Germinal center (tissue), 1 donor: ENCODE measurements at places on chromosomes 6 and 20.

- DNase-seq: no peak
Observed at GRCh38 chr6:37919417-37920157, 100.1 kb downstream of the ZFAND3 start.

DNA sequence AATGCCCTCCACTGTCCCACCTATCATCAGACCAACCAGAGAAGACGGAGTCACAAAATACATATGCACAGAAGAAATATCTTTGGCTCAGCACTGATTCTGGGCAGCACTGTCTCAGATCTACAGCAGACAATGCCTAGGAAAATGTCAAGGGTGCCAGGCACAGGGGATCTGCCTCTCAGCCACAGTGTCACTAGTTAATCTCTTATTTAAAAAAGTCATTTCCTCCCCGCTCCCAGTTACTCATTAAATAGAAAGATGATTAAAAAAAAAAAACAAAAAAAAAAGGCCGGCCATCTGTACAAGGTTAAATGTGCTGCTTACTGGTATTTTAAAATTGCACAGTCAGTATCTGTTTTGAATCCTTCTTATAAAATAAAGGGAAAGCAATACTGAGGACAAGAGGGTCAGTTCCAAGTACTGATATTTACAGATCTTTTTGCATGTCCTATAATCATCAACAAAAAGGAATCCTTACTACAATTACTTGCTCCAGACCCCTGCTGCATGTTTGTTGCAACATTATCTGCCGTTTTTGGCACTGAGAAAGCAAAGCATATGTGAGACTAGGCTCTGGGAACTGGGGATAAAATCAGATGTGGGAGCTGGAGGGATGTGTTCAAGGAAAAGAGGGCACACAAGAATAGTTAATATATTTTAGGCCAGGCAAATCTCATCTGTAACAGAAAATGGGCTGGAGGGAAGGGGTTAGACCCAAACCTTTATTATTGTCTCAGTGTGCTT, 299.3 kb downstream of the KIF16B start:
- no peak for DNase-seq

- no peak for DNase-seq
Observed at GRCh38 chr6:11324453-11325015, 92.1 kb upstream of the NEDD9 start.

DNA sequence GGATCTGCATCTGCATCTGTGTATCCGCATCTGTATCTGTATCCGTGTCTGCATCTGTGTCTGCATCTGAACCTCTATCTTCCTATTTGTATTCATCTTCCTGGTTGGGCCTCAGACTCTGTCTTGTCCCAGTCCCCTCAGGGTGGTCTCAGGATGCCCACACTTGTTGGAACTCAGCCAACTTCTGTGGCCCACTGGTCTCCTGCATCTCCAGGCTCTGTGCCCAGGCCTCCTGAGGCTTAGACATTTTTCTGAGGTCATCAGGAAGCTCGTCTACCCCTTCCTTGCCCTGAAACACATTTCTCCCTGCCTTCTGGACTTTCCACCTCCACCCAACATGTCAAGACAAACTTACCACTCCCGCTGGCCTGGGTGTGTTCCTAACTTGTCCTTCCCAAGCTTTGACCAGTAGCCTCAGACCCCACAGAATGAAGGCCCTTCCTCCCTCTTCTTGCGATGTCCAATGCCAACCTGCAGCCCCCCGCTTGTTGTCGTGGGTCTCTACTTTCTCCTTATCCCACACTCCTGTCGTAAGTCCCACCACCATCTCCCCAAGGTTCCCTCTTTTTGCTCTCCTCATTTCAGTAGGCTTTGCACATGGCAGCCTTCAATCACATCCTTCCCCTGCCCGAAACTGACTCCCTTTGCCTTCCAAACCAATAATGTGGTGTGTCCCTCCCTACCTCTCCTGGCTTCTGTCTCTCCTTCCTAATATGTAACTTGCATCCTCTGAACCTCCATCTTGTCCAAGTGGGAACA, 176.5 kb downstream of the DLL1 start:
- DNase-seq: no peak
